ENCODE measurements at places on chromosomes 13 and 19.
A peak's percentile ranks its signal among the peaks of the same experiment; 100 is the strongest.

DNA sequence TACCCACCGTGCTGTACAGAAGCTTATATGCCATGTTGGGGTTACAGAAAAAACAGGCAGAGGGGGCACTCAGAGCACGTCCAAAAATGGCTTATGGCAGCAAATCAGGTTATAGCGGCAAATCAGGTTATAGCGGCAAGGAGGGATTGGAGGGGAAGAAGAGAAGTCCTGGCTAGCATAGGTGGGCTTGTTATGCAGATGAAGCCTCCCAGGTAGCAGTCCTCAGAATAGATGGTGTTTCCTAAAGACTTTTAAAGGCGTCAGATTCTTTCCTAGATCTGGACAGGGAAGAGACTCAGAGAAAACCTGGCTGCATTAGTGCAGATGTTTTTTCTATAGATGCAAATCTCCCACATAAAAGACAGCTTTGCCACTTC is 19.8 kb upstream of the PLEKHF1 start:
- no peak for DNase-seq

- no peak for DNase-seq
Observed at GRCh38 chr19:28686756-28687155, 526.2 kb downstream of the UQCRFS1 start.

DNA sequence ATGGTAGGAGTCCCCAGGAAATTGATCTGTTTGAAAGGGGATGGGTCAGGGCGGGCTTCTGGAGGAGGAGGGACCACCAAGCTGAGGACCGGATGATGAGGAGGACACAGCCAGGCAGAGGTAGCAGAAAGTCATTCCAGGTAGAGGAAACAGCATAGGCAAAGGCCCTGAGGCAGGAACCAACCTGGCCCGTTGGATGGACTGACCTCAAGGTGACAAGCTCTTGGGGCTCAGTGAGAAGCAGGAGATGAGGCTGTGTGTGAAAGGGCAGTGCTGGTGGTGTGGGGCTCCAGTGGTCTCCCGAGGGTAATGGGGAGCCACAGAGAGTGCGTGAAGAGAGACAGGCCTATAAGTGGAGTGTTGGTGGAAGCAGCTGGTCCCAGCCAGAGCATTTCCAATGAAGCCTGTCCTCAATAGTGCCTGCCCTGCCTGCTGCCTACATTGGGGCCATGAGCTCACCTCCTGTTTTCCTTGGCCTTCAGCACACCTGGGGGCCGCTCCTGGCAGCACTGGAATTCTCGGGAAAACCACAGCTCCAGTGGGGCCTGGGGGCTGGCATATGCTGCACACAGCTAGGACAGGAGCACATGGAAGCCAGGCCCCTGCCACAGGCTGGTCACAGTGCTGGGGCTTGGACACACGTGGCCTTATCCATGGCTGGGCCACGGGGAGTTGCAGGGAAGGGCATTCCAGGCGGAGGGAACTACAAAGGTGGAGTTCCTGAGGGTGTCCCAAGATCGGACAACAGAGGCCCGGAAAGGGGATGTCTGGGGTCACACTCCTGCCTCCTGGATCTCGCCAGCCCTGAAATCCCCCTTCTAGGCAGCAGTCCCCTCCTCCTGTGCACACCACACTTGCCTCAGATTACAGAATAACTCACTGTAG is 2.3 kb upstream of the COMP start:
- DNase-seq, result no peak

GRCh38 chr13:36973621-36974295 is 25.4 kb downstream of the ALG5 start:
- no peak for DNase-seq

DNA sequence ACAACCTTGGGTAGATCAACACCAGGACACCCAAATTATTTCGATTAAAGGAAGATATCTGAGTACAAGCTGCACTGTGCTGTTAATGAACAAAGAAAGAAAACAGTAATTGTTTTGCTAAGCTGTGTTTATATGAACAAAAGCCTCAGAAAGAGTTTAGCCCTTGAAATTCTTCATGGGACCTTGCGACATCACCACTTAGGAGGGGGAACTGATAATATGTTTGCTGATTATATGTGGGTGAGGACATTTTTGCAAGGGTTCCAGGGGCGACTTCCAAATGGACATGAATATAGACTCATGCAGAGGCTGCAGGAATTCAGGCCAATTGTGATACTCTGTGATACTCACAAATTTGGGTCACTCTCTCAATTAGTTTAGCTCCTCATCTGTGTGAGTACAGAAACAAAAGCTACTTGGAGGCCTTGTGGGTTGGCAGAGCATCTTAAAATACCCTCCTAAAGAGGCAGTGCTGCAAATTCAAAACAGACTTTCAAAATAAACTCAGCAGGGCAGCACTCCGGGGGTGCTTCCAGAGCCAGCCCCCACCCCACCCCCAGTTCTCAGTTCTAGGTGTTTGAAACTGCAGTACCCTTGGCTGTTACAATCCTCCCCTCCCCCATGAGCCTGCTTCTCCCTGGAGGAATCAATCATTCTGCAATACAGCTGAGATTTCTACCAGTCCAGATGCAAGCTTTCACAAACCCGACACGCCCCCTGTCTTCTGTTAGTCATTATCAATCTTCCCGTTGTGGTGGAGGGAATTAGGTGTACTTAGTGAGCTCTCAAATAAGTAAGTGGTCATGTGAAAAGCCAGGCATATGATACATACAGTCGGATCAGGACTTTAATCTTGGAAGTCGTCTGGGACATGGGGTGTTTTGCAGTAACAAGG is 97.0 kb upstream of the MBNL2 start:
- peak; percentile 78 for DNase-seq

GRCh38 chr13:27125357-27126282 is 46.0 kb downstream of the USP12 start:
- no peak for DNase-seq
